Activated CD8-positive, alpha-beta memory T cell treated with anti-CD3 and anti-CD28 coated beads for 4 hours (primary cell): ENCODE measurements at places on chromosomes 7 and 10.

DNA sequence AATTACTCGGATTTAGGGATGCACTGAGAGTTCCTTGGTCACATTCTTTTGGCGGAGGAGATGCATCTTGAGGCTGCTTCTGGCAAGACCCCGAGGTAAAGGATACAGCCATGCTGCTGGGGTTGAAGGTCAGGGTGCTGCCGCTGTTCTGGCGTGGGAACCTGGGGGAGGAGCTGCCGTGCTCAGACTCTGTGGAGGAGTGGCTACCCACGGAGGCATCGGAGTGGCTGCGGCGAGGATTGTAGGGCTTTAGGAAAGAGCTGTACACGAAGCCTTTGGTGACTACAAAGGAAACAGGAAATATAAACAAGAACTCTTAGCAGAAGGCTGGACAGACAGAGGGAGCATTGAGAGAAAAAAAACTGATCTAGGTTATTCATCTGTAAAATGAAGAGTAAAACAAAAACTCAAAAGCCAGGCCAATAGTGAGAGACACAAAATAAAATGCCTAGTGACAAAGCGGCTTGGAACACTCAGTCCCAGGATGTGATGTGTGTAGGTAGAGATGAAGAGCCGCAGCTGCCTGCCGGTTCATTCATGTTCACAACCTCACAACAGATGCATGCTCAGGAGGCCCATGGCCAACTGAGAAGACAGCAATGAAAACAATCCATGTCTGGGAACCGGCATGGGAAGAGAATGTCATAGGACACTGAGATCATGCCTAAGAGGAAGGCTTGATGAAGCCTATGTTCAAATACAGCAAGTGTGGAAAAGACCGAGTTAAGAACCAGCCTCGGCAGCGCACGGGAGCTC is 97.8 kb downstream of the ABCC2 start:
- DNase-seq, result no peak

GRCh38 chr10:78905957-78906308 is 162.8 kb upstream of the ZMIZ1 start:
- no peak for DNase-seq

GRCh38 chr7:135709508-135709907 is 18.5 kb downstream of the SLC13A4 start:
- DNase-seq, result no peak

DNA sequence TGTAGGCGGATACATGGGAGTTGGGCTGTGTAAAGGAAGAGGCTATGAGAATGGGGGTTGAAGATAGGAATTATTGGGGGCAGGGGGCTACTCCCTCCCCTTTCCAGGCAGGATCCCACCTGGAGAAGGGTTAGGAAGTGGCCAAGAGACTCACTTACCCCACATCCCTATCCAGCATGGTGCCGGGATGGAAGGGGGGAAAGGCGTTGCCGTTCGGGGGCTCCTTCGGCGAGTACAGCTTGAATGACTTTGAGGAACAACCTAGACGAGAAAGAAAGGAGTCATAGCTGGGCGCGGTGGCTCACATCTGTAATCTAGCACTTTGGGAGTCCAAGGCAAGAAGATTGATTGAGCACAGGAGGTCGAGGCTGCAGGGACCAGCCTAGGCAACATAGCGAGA is 8.9 kb downstream of the LDB1 start:
- no peak for DNase-seq

DNA sequence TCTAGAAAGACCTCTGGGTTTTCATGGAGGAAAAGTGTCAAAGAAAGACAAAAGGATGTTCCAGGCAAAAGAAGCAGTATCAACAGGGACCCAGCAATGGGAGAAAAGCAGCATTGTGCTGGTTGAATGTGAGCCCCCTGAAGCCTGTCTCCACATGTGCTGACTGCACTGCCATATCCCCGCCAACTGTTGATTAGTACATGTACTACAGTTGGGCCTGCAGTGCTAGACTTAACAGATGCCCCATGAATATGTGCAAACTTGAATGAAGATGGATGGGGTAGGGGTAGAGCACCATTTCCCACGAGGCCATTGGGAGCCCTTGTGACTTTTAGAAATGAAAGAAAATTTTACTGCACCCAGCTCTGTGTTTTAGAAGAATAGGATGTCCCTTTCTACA is 15.6 kb upstream of the WDR11 start:
- no peak for DNase-seq

- no peak for DNase-seq
Measured at GRCh38 chr10:57119684-57120083, 758.6 kb upstream of the ZWINT start.

DNA sequence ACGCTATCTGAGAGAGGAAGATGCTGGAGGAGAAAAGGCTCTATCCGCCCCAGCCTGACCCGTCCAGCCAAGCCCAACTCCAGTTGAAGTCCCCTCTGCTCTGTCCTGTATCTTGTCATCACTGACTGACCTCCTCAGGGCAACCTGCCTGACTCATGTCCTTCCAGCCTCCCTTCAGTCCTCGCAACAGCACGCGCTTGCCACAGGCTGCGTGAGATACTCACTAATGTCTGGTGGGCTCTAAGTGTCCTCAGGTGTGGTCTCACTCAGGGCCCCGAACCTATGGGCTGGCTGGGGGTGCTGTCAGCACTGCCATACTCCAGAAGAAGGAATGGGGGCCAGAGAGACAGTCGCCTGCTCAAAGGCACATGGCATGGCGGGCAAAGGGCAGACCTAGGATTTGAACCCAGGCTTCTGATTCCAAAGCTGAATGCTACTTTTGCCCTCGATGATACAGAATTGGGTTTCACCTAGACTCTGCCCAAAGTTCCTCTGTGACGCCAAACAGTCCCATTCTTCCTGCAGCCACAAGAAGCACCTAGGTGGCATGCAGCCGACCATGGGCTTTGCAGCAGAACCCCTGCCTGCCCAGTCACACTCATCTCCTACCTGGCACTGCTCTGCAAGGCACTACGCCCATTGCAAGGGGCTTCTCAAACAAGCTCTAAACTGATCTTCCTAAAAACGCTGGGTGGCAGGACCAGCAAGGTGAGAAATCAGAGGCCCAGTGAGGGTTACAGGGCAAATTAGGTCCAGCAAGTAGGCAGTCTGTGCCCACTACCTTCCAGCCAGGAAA is 8.5 kb downstream of the FAM53B start:
- no peak for DNase-seq

DNA sequence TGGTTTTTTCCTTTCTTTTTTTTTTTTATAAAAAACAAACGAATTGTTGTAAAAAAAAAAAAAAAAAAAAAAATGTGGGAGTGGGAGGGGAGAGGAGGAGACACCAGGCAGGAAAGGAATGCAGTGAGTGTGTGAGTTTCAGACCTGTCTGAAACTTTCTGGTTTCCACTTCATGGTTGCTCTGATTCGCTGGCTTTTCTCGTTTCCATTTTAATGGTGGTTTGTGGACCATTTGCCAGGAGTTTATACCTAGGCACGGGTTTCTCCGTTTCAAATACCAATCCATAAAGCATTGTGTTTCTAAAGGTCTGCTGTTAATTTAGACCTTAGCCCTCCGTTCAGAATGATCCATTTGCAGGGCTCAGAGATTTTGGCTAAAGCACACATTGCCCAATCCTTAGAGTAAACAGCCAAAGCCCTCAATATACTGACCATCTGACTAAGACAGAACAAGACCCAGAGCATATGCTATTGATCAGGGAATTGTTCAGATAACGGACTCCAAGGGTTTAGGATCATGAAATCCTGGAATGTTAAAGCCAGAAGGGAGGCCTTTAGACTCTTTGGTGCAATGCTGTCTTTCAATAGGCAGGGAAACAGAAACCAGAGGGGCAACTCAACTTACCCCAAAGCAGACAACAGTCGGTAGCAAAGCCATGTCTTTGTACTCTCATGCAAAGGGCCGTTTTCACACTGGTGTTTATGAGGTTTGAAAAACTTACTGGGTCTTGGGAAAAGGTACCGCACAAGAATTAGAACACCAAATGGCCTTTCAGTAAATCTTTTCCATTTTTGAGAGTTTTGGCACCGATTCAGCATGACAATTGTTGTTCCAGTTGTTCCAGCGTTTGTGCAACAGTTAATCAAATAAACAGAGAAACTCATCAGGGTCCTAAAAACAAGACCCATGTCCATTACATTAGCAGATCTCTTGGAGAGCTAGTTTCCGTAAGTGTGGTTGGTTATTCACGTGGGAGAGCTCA is 94.3 kb upstream of the AGBL3 start:
- no peak for DNase-seq

DNA sequence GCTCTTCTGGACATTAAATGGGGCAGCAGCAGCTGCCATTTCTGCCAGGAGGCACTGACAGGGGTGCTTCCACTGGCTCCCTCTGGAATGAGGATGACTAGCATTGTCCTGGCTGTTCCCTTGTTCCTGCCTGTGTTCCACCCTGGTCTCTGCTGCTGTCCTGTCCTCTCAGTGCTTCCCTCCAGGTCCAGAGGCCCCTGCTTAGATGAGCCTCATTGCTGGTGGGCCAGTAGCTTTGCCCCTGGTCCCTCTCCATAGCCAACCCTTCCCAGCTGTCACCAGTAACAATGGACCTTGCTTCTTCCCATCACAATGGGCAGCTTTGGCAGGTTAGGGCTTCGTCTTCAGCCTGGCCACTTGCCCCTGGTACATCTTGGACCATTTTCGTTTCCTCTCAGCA is 561.1 kb downstream of the TCERG1L start:
- DNase-seq, result no peak

GRCh38 chr10:86366033-86366901 is at the start of gene GRID1:
TSS of gene GRID1 (minus strand) at chr10:86366795.
- DNase-seq, result no peak

- DNase-seq, result no peak
Measured at GRCh38 chr7:104149822-104150221, 58.0 kb downstream of the ORC5 start.

DNA sequence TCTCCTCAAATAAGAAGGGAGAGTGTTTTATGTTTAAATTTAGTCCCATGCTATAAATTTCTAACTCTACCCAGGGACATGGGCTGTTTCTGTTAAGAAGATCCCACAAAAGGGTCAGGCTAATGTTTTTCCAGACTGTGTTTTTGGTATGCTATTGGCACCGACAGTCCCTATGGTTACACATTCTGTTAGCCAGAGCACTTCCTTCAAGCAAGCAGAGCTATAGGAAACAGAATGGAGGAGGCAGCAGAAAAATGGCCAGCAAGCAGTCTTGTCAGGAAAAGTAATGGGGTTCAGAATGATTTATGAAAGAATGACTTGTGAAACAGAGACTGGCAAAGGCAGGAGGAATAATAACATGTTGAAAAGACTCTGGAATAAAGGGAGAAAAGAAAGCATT is 44.8 kb upstream of the PHYHIPL start:
- DNase-seq, result no peak

- no peak for DNase-seq
Measured at GRCh38 chr7:148921189-148921588, 37.1 kb upstream of the EZH2 start.
